ENCODE measurements at places on chromosomes 3 and 15.

DNA sequence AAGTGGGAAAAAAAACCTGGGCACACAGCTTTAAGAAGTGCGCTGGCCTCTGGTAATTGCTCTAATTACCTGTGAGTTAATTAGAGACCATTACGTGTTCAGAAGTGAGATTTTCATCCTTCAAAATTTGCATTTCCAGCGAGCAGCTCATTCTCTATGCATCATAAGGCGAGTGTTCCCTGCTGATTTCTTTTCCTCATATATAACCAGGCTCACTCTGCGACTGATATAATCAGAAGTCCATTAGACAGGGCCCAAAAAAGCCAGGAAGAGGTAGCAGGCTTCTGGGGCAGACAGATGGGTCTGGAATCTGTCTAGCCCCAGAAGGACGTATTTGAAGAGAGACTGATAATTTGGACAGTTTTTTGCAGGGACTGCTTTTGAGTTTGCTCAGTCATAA, 158.7 kb downstream of the MTHFS start:
- DNase-seq, result no peak

DNA sequence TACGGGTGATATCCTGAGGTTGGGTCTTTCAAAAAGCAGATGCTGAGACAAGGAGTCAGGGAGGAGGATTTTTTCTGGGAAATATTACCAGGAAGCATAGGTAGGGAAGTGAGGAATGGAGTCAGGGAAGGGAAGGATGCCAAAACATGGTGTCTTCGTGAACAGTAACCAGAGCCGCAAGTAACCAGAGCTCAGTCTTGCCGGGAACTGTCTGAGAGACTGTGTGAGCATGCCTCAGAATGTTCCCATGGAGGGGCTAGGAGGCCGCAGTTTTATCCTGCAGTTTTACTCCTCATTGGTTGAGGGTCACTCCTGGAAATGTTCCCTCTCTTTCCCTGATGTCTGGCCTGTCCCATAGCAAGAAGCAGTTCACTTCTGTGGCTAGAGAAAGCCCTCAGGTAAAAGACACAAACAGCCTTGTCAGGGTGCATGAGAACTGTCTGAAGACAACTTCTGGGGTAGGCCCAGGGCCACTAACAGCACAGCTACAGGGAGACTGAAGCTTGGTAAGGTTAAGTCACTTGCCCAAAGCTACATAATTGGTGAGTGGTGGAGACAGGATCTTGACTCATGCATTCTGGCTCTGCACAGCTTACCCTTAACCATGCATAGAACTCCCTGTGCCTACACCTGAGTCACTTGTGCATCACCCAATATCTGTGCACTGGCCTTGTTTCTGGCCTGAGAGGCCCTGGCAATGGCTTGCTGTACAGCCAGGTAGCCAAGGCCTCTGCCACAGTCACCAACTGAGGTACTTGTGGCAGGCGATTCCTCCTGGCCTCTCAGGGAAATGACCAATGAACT, 76.3 kb upstream of the FRMD4B start:
- DNase-seq, result no peak

DNA sequence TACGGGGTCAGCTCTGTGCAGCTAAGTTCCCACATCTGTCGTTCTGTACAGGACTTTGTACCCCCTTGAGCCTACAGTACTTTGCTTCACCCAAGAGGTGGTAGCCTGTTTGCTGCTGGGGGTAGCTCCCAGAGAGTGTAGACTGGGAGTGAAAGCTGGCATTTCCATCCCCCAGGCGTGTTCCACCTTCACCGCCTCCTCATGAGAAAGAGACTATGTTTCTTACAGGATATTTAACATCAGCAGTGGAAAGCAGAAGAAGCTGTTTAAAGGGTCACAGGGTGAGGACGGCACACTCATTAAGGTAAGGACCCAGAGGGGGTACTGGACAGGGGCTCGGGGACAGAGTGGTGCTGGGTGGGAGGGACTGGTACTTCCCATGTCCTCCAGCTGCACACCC, 10.1 kb upstream of the JMJD7 start:
- DNase-seq, result no peak

DNA sequence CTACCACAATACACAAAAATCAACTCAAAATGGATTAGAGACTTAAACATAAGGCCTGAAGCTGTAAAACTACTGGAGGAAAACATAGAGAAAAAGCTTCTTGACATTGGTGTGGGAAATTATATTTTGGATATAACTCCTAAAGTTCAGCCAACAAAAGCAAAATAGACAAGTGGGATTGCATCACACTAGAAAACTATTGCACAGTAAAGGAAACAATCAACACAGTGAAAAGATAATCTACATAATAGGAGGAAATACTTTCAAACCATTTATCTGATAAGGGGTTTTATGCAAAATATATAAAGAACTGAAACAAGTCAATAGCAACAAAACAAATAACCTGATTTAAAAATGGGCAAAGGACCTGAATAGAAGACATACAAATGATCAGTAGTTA, 37.6 kb upstream of the TP63 start:
- no peak for DNase-seq

- no peak for DNase-seq
Observed at GRCh38 chr3:14514323-14514720, 25.8 kb downstream of the GRIP2 start.

- no peak for DNase-seq
Observed at GRCh38 chr15:83695901-83696425, 42.0 kb downstream of the ADAMTSL3 start.

DNA sequence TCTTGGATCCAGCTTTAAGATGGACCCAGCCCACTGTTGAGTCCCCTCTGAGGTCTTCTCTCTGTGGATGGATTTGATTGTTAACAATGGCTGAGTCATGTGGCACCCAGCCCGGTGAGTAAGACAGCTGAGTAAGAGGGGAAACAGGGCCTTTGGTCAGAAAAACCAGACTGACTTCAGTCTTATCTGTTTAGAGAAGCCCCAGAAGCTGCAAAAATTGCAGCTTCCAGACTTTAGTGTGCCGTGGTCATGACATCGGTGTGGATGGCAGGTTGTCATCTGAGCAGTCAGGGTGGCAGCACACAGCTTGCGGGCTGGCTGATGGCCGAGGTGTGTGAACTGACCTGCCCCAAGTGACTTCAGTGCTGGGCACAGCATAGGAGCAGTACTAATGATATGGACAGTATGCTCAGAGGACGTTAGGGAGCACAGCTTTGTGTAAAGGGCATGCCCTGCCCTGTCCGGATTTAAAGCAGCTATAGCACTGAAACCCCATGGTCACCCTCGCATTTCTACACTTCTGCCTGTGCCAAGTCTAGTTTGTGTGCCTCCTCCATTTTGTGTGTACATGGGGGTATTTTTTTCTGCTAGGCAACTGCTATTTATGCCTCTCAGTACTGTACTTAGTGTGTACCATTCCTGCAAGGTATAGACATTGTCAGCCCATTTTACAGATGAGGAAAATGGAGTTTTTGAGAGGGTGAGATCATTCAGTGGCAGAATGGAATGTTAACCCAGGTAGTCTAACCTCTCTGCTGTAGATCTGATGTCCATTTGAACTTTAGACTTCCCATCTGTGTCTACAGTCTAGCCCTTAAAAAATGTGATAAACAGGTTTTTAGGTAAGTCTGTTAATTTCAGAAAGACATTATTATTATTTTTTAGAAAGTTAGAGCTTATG, 44.4 kb downstream of the FLNB start:
- DNase-seq, result peak; percentile 86

- DNase-seq, result no peak
Observed at GRCh38 chr15:37873336-37873735, 61.1 kb upstream of the TMCO5A start.

- DNase-seq, result no peak
Observed at GRCh38 chr3:153618176-153618575, 456.1 kb downstream of the RAP2B start.

GRCh38 chr15:65922621-65923020, 53.3 kb downstream of the RAB11A start:
- DNase-seq, result no peak

DNA sequence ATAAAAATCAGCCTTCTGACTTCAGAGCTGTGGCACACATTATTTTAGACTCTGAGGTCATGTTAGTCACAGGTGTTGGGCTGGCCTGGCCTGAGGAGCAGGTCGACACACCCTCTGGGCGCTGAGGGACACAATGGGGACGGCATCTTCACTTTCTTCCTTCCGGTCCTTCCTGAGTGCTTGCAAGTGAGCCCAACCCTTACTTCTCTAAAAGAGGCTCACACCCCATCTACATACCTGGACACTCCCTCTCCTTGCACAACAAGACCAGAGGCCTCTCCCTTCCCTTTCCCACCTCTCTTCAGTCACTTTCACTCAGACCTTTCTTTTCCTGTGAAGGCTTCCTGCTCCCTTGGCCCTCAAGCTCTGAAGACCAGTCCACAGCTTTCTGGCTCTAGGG, 85.4 kb downstream of the XXYLT1 start:
- no peak for DNase-seq

DNA sequence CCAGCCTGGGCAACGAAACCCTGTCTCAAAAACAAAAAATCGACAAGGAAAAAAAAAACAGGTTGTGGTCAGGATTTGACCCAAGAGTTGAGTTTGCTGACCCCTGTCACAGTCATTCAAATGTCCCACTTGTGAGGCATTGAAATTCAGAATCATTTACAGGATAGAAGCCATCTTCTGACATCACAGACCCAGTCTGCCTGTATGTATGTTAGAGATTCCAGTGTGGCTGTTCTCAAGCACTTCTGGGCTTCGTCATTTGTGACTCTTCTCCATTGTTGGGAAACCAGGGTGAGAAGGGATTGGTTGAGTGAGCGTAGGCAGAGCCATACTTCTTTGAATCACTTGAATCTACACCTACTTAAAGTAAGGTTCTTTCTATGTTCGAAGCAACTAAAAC, 57.1 kb downstream of the LMLN start:
- no peak for DNase-seq

DNA sequence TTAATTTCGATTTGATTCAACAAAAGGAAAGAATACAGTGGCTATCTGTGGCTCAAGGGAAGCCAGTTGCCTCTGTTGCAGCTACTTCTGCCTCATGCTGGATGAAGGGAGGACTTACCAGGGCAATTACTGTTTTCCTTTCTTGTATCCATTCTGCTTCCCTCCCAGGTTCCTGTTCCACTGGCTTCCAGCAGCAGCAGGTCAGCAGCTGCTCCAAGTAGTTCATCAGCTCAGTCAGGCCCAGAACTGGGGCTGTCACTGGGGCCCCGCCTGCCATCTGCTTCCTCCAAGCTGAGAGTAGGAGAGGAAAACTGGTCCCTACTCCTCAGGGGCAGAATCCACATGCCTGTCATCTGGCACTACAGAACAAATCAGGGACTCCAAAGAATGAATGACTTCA, 48.6 kb upstream of the ULK4 start:
- no peak for DNase-seq

- no peak for DNase-seq
Observed at GRCh38 chr3:187902936-187903335, 157.7 kb upstream of the BCL6 start.

- peak; percentile 64 for DNase-seq
Observed at GRCh38 chr3:127652246-127652995, 20.3 kb upstream of the ABTB1 start.

GRCh38 chr3:186107215-186108105, 1.4 kb downstream of the ETV5 start:
- DNase-seq, result peak; percentile 63

DNA sequence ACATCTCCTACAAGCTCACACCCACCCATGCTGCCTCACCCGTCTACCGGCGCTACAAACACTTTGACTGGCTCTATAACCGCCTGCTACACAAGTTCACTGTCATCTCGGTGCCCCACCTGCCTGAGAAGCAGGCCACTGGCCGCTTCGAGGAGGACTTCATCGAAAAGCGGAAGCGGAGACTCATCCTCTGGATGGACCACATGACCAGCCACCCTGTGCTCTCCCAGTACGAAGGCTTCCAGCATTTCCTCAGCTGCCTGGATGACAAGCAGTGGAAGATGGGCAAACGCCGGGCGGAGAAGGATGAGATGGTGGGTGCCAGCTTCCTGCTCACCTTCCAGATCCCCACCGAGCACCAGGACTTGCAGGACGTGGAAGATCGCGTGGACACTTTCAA, 2.1 kb downstream of the SNX33 start:
- DNase-seq, result no peak

GRCh38 chr15:29278436-29279105, 8.9 kb upstream of the NSMCE3 start:
- no peak for DNase-seq

- peak; percentile 89 for DNase-seq
Observed at GRCh38 chr3:131174752-131175151, 148.1 kb downstream of the NEK11 start.

DNA sequence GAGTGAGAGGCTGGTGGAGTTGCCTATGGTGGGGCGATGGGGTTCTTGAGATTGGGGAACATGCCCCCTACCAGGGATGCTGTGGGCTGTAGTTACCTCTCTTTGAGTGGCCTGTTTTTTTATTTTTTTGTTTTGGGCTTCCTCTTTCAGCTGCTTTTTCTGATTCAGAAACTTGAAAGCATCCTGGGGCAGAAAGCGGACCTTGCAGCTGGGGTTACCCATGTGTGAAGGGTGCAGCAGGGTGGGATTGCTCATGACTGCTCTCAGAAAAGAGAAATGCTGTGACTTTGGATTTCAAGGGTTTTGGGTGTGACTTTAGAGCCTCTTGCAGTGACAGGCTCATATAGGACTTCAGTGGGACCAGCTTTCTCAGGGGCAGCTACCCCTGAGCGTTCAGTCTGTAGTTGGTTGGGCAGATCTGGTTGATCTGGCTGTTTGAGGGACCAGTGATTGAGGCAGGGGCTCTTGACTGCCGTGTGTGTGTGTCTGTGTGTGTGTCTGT, 1.8 kb downstream of the LIMD1 start:
- DNase-seq, result peak; percentile 62

GRCh38 chr3:32596909-32597369, 26.3 kb upstream of the DYNC1LI1 start:
- DNase-seq, result no peak

DNA sequence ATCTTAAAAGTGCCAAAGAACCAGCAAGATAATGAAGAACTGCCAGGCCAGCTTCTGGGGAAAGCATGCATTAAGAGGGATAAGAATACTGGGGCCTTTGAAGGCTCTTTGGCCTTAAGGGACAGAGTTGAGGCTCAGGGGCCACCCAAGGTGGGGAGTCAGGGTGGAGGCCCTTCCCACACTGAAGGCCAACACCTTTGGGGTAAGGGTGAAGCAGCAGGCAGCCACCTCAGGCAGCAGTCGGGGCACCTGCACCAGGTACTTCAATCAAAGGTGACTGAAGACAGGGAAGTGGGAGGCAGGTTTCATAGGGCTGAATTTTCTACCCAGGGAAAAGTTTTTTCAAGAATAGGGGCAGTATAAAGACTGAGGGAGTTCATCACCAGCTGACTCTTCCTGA, 87.7 kb upstream of the KLF13 start:
- no peak for DNase-seq

DNA sequence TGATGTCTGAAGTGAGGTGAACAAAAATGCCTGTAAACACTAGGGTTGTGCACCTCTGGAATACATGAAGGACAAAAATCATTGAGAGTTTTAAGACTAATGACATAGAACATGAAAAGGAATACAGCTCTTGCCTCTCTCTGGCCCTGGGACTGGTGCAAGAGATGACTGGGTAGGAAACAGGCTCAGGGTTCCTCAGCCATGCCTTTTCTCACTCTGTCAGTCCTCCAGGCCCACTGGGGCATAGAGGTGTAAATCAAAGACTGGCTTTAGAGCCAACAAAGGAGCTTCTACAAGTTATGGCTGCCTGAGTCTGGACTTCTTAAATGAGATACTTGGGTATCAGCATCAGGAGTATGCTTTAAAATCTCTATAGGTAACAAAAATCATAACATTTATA, 554.7 kb upstream of the KCNMB2 start:
- DNase-seq, result no peak

- no peak for DNase-seq
Observed at GRCh38 chr15:31408724-31409123, 82.1 kb downstream of the KLF13 start.
